ENCODE measurements at places on chromosomes 7 and 10. TPM values are rescaled to one million over a fixed set of nuclear protein-coding genes. Genes with fewer than 3 reads are reported as not detected.

The AGMO gene
- total RNA-seq = not detected

The OPALIN gene
- not detected for total RNA-seq

DNA sequence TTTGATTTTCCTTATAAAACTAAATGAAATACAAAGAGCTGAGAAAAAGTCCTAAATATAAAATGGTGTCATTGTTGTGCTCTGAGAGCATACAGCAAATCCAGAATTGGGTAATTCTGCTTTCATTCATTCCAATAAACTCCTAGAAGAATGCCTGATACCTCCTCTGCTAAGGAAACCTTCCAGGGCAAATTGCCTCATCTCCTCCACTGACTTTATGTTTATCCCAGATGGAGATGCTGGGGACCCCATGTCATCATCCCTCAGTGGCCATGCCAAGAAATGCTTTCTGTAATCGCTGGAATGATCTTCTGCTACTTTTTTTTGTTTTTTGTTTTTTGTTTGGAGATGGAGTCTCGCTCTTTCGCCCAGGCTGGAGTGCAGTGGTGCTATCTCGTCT is 119.3 kb upstream of the PRKCQ start:
- no peak for DNase-seq

The CCL24 gene
- not detected for total RNA-seq

DNA sequence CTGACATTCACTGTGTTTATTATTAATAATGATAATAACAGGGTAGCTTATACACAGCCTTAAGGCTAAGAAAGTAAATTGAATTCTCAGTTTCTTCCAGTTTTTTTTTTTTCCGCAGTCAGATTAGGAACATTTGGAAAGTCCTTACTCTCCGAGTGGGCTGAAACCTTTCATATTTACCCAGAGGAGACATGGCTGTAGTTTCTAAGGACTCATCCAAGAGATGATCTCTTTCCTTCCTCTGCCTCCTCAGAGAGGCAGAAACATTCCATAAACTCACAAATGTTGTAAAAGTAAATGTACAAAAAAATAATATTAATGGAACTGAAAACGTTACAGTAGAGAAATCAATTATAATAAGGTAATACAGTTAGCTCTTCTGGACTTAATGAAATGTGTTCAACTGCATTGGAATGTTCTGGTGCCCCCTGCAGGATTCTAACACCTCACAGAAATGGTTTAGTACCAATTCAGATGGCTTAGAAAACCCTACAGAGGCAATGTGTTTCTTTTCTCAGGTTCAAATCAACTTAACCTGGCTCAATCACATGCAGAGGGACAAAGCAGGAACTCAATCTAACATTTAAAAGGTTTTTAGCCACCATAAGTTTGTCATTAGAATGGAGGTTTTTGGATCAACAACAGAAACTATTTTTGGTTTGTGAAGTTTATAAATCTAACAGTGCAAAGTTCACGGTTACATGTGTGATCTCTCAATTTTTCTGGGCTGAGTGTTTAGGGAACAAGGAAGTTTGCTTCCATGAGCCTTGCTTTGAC is 71.7 kb downstream of the ICA1 start:
- peak; percentile 32 for DNase-seq

The GRM3 gene
- not detected for total RNA-seq

The LUC7L2 gene
- total RNA-seq = 150 TPM

- peak; percentile 58 for DNase-seq
Measured at GRCh38 chr7:74289018-74289658, at the start of gene CLIP2. Gene CLIP2, plus strand, starts transcription at chr7:74289407. Its CDS starts 28,140 bp downstream, at chr7:74317547.

The PWWP2B gene
- total RNA-seq = 3.8 TPM

DNA sequence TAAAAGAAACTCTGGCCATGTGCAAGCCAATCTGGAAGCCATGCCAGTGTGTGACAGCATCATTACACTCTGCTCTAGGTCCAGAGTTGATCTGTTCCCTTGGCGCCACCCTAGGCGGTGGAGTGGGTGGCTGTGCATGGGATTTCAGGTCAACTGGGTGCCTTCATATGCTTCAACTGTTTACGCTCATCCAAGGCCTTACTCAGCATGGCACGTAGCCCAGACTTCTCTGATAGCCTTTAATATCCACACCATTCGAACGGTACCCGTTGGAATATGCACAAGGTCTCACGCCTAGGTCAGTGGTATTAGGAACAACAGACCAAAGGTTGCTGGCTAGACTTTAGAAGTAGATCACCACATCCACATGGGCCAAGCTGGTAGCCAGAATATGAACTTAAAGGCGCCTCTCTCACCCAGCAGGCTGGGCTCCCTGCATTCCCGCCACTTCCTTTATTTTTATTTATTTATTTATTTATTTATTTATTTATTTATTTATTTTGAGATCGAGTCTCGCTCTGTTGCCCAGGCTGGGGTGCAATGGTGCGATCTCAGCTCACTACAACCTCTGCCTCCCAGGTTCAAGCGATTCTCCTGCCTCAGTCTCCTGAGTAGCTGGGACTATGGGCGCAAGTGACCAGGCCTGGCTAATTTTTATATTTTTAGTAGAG is 18.7 kb upstream of the ACHE start:
- DNase-seq = no peak

DNA sequence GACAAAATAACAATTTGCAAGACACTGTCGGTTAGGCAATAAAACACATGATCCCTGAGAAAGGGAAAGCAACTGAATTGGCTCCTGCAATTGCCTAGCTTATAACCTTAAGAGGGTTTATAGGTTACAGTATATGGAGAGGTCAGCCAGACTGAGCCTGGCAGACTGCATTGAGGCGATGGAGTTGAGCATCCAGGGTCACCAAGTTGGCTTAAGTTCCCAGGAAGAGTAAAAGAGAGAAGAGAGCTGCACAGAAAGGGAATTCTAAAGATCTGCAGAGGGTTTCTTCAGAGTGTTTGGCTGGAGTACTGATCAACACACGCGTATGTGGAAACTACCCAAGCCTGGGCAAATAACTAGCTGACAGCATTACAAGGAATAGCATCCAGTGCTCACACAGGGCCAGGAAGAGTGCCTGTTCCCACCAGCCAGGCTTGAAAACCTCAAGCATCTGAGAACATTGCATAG is 11.2 kb downstream of the ANKMY2 start:
- no peak for DNase-seq

GRCh38 chr7:150823043-150823442 is 22.5 kb downstream of the TMEM176A start:
- no peak for DNase-seq

GRCh38 chr10:131123496-131123895 is 188.0 kb downstream of the TCERG1L start:
- DNase-seq = no peak

DNA sequence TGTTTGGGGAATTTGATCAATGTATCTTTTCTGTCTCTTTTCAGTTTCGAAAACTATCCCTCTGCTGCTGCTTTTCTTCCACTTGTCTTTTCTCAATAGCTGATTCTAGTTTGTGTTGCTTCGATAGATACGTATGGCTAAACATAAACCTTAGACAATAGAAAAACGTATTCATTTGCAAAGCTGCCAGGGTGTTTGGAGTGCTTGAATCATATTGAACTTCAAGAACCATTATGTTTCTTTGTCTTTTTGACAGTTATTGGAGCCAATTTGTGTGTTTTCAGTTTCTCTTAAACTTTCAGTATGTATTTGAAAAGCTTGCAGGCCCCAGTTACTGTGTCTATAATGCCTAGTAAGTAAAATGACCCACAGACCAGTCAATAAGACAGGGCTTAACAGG is 25.1 kb downstream of the NRF1 start:
- DNase-seq = no peak

DNA sequence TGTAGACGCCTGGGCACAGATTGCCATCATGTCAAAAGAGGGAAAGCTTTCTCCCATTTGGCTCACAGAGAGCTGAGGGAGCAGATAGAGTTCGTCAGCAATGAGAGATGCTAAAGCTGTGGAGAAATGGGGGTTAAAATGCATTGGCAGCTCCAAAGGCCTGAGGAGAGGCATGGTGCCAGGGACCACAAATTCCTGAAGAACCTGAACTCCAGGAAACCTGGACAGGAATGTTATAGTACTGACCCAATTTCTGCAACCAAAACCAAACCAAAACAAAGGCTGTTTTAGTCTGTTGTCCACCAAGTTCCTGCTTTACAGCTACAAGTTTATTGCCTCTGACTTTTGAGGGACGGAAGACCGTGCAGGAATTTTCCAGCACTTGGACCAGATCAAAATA is 575.7 kb downstream of the REEP3 start:
- DNase-seq = no peak

The RAPGEF5 gene
- 0.82 TPM for total RNA-seq

The FOXP2 gene
- total RNA-seq = 0.14 TPM

GRCh38 chr7:13639396-13639795 is 350.1 kb downstream of the ETV1 start:
- no peak for DNase-seq

- no peak for DNase-seq
Measured at GRCh38 chr7:32494946-32495297, 367 bp upstream of the AVL9 start.

GRCh38 chr7:94540428-94540827 is 30.8 kb downstream of the CASD1 start:
- no peak for DNase-seq

GRCh38 chr7:127732306-127732705 is 80.3 kb downstream of the SND1 start:
- DNase-seq = no peak

The COBL gene
- not detected for total RNA-seq

The MGMT gene
- total RNA-seq = 15.8 TPM

GRCh38 chr10:94097656-94098055 is 103.9 kb downstream of the PLCE1 start:
- no peak for DNase-seq

The DNAJB12 gene
- total RNA-seq = 34.0 TPM

The DOCK1 gene
- 0.59 TPM for total RNA-seq

Measured in activated T-helper 2 cell treated with anti-CD3 and anti-CD28 coated beads, Interferon-gamma antibody, Interleukin-2, Interleukin-4, amounts not matched to agents 10 μg/mL and 5 μg/mL and 100 μg/mL, durations not matched to agents 14 hours and 24 hours and 36 hours (primary cell).